ENCODE measurements at places on chromosomes 3 and 15.

DNA sequence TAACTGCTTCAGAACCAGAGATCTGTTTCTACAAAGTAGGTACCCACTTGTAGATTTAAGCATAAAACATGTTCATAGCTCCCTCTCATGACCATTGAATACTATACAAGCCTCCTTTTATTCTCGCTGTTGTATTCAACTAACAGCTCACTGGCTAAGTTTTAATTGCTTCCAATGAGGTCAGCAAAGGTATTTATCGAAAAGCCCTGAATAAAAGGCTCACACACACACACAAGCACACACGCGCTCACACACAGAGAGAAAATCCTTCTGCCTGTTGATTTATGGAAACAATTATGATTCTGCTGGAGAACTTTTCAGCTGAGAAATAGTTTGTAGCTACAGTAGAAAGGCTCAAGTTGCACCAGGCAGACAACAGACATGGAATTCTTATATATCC, at the start of gene FGF7:
TSS of gene FGF7 (plus strand) at position 222 of the 400 bp plus-strand sequence. CDS start 1,056 bp downstream, outside the sequence.
- peak; percentile 76 for DNase-seq

GRCh38 chr3:108053067-108053466, 37.8 kb downstream of the CD47 start:
- DNase-seq = no peak

DNA sequence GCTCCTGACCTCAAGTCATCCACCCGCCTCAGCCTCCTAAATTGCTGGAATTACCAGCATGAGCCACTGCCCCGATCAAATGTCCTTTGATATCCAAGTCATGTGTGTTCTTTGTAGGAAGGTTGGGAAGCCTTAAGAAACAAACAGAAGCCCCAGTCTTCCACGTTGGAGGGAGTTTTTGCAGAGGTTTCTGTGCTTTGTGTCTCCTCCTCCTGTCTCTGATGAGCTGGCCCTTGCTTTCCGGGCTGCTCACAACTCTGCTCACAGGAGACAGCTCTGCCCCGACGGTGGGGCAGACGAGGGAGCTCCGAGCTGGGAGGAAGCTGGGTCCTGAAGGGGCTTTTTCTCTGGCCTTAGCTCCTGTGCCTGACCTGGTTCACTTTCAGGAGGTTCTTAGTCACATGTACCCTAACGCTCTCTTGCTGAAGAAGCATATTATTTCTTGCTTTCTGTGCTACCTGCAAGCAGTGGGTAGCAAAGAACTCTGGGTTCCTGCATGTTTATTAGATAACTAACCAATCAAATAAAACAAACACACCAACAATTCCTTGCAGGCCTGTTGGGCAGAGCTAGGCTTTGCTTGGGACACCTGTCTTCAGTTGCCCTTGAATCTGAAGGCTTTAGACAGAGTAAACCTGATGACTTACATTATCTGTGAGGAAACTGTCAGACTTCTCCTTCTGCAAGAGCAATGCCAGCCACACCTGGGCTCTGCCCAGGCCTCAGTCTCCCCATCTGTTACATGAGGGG, 52.6 kb upstream of the SMAD6 start:
- DNase-seq = no peak

DNA sequence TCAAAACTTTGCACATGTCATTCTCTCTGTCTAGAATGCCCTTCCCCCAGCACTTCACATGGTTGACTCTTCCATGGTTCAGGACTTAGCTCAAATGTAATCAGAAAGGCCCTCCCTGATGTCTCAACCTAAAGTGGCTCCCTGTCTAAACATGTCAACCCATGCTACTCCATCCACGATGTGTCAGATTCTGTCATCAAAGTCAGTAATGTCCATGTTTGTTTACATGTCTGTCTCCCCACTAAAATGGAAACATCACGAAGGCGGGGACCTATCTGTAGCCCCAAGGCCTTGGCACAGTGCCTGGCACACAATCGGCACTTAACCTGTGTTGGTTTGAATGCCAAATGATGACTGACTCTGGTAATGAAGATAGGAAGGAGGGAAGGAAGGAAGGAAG, 20.8 kb upstream of the SNTN start:
- no peak for DNase-seq

DNA sequence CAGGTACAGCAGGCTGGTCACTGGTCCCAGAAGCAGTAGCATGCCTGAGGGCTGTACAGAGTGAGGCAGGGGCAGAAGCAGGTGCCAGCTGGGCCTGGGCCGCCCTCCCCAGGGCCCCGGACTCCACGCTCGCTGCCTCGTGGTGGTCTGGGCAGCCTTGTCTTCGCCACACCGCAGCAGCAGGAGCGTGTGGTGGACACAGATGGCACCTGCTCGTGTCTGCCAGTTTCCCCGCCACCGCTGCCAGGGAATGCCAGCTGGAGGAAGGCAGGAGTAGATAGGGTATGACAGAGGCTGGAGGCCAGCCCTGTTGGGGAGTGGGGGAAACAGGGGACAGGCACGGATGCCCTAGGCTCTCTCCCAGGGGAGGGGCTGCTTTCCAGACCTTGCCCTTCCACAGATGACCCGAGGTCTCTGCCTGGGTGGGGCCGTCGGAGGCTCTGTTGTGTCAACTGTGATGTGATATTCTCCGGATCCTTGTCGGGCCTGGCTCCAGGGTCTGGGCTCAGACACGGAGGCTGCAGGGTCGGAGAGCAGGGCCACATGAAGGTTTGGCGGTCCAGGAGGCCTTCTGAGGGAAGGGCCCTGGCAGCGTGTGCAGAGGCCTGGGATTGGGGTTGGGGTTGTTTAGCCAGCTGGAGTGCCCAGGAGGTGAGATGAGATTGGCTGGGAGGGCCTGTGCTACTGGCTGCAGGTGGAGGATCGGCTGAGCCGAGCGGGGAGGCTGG, 33.6 kb downstream of the GOLGA6L10 start:
- DNase-seq = no peak

GRCh38 chr3:139111392-139112229, 66.9 kb upstream of the PRR23C start:
- DNase-seq = no peak

- no peak for DNase-seq
Measured at GRCh38 chr3:128889139-128889894, 9.9 kb downstream of the ACAD9 start.

DNA sequence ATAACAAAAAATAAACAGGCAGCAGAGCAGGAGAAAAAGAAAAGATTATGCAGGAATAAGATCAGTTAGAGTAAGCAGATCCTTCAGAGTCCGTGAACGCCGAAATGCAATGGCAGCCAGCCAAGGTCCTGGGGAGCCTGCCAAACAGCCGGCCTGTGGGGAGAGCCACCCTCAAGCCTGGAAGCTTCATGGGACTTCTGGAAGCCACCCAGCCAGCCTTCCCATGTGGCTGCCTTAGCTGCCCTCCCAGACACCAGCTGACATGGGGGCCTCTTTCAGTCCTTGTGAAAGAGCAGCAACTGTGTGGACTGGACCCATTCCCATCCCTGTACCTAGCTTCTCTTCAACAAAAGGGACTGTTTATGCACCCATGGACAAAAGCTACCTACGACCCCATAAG, 64.9 kb upstream of the RAD18 start:
- DNase-seq = no peak

DNA sequence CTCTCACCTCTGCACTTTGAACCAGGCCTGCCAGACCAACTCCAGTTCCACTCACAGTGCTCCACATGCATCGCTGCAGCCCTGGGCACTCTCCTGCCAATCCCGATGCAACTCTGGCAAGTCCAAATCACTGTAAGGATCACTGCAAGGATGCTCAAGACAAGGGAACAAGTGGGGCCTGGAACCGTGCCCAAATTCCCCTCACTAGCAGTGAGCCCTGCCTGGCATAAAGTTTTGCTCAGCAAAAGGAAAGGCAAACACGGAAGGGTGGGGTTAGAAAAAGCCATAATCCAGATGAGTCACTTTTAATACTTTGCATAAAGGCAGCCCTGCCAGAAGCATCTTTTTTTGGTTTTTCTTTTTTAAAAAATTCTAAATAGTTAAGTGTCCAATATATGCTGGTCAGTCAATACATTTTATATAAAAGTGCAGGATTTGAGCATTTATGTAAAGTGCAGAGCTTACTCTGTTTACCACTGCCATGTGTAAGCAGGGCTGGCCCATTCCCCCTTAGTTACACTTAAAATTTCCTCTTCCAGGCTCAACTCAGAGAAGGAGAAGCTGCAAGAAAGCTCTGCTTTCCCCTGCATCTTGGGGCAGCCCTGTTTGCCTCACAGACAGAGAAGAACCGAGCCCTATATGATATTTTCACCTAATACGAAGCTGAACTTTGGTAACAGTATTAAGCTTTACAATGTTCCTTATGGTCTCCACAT, 102.2 kb downstream of the CD47 start:
- no peak for DNase-seq

DNA sequence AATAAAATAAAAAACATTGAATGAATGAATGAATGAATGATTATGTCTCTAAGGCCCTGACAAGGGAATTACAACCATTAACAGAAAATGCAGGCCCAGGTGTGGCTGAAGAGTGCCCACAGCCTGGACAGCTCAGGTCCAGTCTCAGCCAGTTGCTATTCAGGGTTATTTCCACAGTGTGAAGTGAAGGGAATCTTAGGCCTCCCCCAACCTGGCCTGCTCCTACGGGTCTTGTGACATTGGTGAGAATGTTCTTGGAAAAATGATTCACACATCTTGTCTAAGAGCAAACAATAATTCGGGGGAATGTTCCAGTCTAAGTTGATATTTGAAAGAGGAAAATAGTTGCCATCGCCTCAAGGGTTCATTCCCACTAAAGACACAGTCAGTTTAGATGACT, 37.0 kb downstream of the MINDY4B start:
- DNase-seq = no peak

- no peak for DNase-seq
Measured at GRCh38 chr3:123158330-123158729, 43.4 kb upstream of the SEC22A start.

DNA sequence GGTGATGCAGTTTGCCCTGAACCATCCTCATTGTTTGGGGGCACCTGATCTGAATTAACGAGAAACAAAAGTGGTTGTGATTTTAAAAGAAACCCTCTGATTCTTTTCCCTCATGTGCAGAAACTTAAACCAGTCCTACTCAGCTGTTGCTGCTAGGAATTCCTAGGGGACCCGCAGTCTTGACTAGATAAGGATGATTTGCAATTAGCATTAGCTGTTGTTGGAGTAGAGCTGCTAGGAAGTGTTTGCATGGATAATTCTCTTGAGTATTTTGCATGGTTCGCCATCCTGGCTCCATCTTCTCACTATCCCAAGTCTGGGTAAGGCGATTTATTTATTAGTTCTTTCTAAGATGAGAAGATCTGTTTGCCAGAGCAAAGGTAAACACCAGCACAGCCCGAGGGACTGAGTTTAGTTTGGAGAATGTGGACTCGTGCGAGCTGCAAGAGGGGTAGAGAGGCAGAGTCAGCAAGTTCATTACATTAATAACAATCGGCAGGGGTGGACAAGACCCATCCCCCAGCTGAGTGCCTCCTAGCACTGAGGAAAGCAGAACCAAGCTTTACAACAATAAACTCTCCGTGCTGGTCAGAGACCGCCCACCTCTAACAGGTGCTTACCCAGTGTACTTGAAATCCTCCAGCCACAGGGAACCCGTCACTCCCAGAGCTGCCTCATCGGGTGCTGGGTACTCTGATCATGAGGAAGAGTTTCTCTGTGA, 4.1 kb downstream of the FGD5 start:
- no peak for DNase-seq

DNA sequence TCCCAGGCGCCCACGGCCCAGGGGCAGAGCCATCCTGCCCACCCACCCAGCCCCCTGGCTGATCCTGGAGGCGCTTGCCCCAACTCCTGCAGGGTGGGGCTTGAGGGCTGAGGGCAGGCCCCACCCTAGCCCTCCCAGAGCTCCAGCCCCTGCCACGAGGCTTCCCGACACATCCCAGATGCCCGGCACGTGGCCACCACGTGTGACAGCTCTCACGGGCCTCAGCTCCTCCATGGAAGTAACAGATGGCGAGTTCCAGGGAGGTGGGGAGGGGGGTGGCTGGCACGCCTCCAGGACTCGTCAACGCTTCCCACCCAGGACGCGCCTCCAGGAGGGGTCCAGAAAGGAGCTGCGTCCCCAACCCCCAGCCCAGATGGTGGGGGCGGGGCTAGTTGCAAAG, 29.1 kb downstream of the PLXND1 start:
- DNase-seq = no peak

GRCh38 chr3:61371123-61371522, 119.9 kb upstream of the FHIT start:
- no peak for DNase-seq

- no peak for DNase-seq
Measured at GRCh38 chr3:43075904-43076661, 29.8 kb downstream of the POMGNT2 start.

- DNase-seq = no peak
Measured at GRCh38 chr3:137738710-137739109, 25.4 kb upstream of the SOX14 start.

GRCh38 chr3:48429317-48429959, 448 bp downstream of the PLXNB1 start:
- DNase-seq = no peak

GRCh38 chr3:17234382-17234781, 349.6 kb downstream of the PLCL2 start:
- no peak for DNase-seq

GRCh38 chr3:176939022-176939817, 258.1 kb downstream of the TBL1XR1 start:
- no peak for DNase-seq

GRCh38 chr3:152289708-152290107, 21.0 kb downstream of the MBNL1 start:
- no peak for DNase-seq

DNA sequence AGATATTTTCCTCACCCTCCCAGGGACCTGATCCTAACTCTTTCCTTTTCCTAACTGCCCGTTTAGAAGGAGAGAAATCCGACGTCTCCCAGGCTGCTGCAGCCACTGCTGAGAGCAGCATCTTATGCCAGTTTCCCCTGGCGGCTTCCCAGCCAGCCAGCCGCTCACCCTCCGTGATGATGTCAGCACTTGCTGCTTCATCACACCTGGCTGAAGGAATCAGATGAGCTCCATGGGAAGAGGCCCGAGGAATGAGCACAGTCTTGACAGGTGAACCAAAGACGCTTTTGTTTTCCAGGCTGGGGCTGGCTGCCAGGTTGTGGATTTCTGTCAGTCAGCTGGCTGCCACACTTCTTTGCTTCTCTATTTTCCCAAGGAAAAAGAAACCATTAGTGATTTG, 445.1 kb upstream of the RBMS3 start:
- DNase-seq = no peak

DNA sequence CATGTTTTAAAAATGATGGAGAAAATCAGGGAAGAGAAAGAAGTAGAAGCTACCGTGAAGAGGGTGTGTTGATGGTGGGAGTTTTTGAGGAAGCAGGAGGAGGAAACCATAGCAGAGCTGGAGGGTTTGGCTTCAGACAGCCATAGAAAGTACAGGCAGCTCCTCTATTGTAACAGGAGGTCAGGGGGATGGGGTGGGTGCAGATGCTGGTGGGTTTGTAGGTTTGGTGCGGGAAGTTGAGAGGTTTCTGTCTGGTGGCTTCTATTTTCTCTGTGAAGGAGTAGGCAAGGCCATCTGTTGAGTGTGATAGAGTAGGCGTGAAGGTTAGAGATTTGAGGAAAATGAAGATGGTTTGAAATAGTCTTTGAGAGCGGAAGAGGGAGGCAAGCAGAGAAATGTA, 97.7 kb upstream of the TBC1D5 start:
- no peak for DNase-seq

- no peak for DNase-seq
Measured at GRCh38 chr3:151147299-151147698, 55.7 kb downstream of the GPR171 start.

GRCh38 chr3:96970211-96970610, 155.8 kb downstream of the EPHA6 start:
- no peak for DNase-seq

GRCh38 chr3:217948-218347, 21.4 kb downstream of the CHL1 start:
- DNase-seq = no peak

GRCh38 chr15:67803996-67804843, 21.1 kb upstream of the SKOR1 start:
- no peak for DNase-seq

Data from AG04449 (cell line).